ENCODE measurements at places on chromosomes 4 and X.

- no peak for DNase-seq
These were observed 7.3 kb upstream of the SRP72 start for GRCh38 chr4:56460085-56460484.

GRCh38 chr4:78517050-78517652 is 34.4 kb upstream of the ANXA3 start:
- DNase-seq, result no peak

DNA sequence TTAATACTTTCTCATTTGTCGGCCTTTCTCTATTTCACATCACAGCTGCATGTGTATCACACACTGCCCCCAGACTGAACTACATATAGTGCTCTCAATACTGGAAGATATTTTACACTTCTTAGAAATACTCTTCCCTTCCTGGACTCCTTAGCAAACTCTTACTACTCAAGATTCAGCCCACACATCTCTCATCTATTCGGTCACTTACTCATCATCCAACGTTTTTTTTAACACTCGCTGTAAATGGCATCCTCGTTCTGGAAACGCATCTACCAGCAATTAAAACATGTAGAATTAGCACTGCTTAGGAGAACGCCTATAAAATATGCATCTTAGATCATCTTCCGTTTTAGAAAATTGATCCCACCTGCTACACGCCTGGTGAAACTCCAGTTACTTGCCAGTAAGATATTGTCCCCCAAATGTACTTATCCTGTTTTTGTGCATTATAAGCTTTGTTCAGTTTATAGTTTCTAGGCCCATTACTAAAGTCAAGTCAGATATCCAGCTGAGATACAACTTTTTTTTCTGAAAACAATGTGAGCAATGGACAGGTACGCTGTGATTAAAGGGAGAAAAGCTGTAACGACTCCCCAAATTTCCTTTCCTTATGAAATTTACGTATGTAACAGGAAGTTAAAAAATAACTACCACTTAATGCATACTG is 1.0 kb downstream of the LRP2BP start:
- DNase-seq, result no peak

DNA sequence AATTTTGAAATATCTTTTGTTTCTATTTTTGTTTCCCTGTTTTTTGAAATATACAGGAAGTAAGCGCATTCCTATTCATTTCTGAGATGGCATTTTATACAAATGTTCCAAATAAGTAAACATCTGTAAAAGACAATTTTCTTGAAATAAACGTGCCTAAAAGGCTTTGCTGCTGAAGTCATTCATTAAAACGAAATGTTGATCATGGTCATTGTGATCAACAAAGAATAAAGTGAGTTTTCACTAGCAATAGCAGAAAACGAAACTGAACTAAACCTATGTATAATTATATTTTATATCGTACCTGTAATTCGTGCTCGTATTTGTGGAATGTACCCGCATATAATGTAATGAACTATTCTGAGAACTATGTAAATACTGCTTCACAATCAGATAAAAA is 221.2 kb downstream of the MGST2 start:
- no peak for DNase-seq

- no peak for DNase-seq
These were observed 66.2 kb downstream of the EGF start for GRCh38 chr4:109978704-109979454.

DNA sequence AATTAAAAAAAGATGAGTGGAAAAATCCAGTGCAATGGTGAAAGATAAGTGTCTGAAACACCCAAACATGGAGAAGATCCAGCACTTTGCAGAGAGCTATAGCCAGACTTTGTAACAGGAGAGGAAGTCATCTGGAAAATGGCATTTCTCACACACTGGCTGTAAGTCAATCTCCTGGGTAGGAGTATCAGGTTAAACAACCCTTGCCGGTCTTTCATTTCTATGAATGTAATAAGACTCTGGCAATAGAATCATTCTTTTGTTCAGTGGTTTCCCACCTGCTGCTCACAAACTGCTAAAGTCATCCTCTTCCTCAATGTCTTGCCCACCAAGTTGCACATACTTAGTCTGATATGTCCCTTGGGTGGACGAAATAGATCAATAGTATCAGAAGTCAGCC is 94.0 kb upstream of the ATP8A1 start:
- no peak for DNase-seq

DNA sequence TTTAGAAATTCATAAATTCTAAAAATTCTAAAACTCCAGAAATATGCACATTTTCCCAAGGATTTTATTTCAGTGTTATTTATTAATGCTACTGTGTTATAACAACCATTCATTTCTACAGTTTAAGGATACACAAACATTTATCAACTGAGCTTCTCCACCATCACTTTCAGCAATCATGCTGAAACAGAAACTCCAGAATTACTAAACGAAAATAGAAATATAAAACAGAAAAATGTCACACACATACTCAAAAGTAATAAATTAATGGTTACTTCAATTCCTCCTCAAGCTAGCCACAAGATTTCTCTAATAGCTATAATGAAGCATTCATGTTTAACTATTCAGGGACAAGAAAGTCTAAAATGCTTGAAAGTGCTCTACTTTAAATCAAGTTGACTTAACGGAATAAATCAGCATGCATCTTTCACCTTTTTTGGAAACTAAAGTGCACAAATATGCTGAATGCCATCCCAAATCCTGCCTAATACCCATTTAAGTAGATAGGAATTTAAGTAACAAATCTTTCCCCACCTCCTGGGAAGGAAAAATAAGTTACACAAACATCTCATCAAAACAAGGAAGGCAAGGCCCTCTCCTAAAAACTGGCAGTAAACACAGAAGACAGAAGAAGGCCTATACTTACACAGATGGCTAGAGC is 563 bp downstream of the FAM13A start:
- no peak for DNase-seq

DNA sequence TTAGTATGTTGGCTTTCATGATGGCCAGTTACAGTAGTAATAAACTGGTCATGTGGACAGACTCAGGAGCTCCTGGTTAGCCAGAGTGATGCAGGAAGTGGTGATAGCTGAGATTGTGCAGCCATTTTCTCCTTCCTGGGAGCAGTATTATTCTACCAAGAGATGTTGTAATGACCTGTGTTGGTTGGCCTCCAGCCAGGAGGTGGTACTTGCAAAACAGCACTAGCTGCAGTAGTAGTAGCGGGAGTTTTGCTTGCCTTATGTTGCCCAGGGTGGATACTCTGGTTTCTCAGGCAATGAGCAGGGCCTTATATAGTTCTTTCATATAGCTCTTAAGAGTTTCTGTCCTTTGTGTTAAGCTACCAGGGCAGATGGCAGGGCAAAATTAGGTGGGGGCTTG is 998.8 kb downstream of the GLUD2 start:
- no peak for DNase-seq

- no peak for DNase-seq
These were observed 69.8 kb downstream of the CCKAR start for GRCh38 chr4:26420438-26420837.

DNA sequence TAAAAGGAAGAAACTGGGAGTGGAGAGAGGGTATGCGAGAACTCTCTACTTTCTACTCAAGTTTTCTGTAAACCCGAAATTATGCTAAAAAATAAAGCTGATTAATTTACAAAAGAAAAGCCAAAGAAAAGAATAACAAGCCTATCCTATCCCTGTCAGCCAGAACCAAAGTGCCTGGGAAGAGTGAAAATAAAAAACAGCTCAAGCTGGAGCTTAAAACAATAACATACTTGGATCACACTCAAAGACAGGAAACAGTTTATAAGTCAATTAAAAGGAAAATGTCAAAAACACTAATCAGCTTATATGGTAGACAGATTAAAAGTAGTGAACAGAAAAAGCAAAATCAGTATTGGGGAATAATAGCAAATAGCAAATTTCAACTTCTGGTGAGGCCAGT is 139.4 kb downstream of the FRYL start:
- no peak for DNase-seq

Data from activated naive CD8-positive, alpha-beta T cell treated with anti-CD3 and anti-CD28 coated beads, Interleukin-2, amount 50 U/mL, for 16 hours (primary cell).